ENCODE measurements at places on chromosomes 4 and X.

DNA sequence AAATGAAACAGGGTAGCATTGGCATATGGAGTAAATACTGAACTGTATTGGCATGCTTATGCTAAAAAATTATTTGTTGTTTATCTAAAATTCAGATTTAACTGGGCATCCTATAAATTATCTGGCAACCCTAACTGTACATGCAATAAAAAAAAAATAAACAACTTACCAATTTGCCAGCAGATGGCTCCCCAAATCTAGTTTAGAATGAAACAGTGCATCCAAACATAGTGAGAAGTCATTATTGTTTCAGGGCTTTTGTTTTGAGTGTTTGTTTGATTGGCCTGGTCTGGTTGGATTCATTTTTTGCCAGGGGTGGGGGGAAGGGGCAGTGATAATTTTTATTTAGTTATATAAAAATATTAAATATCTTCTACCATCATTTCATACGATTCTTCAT lies 12.8 kb upstream of the NSUN7 start:
- DNase-seq: no peak

DNA sequence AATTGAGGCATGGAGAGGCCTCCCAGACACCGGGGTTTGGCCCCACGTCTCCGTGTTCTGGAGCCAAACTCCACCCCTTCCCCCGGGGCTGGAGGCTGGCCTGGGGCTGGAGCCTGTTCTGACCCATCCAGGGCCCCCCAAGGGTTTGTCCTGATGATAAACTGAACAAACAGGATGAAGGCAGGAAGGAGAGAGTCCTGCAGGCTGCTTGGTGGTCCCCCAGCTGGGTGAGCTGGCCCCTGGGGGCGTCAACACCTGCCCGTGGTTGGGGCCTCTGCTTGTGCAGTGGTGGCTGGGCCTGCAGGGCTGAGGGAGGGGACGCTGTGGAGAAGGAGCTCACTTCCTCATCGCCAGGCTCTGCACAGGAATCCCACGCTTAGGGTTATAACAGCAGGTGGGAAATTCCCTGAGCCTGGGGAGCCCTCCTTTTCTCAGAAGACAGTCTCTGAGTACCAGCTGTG lies 2.3 kb downstream of the SH3TC1 start:
- peak; percentile 45 for DNase-seq

DNA sequence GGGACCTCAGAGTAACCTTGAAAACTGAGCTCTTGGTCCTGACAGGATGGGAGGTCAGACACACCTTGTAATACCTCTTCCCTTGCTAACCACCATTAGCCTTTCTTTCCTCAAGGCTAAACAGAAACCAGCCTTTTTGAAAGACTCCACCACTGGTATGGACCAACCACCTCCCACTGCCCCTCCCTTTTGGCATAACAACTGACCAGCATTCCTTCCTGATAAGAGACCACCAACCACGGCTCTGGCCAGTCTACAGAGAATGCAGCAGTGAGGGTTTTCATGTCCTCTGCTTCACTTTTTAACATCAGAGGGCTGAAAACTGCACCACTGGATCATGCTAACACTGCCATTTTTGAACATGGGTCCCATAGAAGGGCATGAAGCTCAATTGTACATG lies 100.2 kb upstream of the MID1IP1 start:
- no peak for DNase-seq

GRCh38 chr4:145289403-145290076 lies 109.2 kb upstream of the OTUD4 start:
- no peak for DNase-seq

GRCh38 chr4:121330180-121330665 lies 50.6 kb downstream of the QRFPR start:
- DNase-seq: no peak

- DNase-seq: no peak
Observed at GRCh38 chr4:77047037-77047436, 28.8 kb downstream of the CCNI start.
